Neural crest cell (in vitro differentiated cells): ENCODE measurements at places on chromosomes 4 and X. TPM values are rescaled to one million over a fixed set of nuclear protein-coding genes. Genes with fewer than 3 reads are reported as not detected.

- no peak overlapping the region for H3K4me3 ChIP-seq
- no peak for DNase-seq
- H3K27me3 ChIP-seq: no peaks in the 10 kb centered on the region
Observed at GRCh38 chr4:38046727-38047489, 86.7 kb downstream of the PTTG2 start.

- H3K4me1 ChIP-seq: peaks cover 9% of the 10 kb centered on the region
- DNase-seq: no peak
- no peak overlapping the region for H3K27ac ChIP-seq
- no peaks in the 10 kb centered on the region for H3K36me3 ChIP-seq
- no peak overlapping the region for H3K4me3 ChIP-seq
Observed at GRCh38 chr4:71288875-71289274, 49.9 kb upstream of the SLC4A4 start.

GRCh38 chr4:182842759-182843390 is 74.3 kb downstream of the DCTD start:
- H3K36me3 ChIP-seq: no peaks in the 10 kb centered on the region
- no peak overlapping the region for H3K4me3 ChIP-seq
- H3K27me3 ChIP-seq: no peaks in the 10 kb centered on the region
- H3K4me1 ChIP-seq: peaks cover 15% of the 10 kb centered on the region

- no peak overlapping the region for H3K4me3 ChIP-seq
- H3K27ac ChIP-seq: no peak overlapping the region
- no peaks in the 10 kb centered on the region for H3K36me3 ChIP-seq
- DNase-seq: no peak
- no peaks in the 10 kb centered on the region for H3K27me3 ChIP-seq
Observed at GRCh38 chr4:23973308-23973855, 83.5 kb upstream of the PPARGC1A start.

Gene CXCL13
- total RNA-seq: not detected in 2 replicates

Gene STK26
- total RNA-seq: 65.0 and 66.1 TPM in 2 replicates

Gene EPHA5
- total RNA-seq: 0.05 and 0.07 TPM in 2 replicates

Gene GPM6B
- 119 and 129 TPM in 2 replicates for total RNA-seq
